Stimulated activated CD8-positive, alpha-beta memory T cell treated with anti-CD3 and anti-CD28 coated beads, Interleukin-4, amount 100 ng/mL, for 1 hour (primary cell): ENCODE measurements at places on chromosomes 5 and 9.

GRCh38 chr9:385818-386398 is 171.2 kb downstream of the DOCK8 start:
- DNase-seq = no peak

GRCh38 chr5:164335837-164336236 is 830.4 kb downstream of the MAT2B start:
- no peak for DNase-seq

- no peak for DNase-seq
These were observed 100.9 kb upstream of the FSTL4 start for GRCh38 chr5:133713209-133713608.

DNA sequence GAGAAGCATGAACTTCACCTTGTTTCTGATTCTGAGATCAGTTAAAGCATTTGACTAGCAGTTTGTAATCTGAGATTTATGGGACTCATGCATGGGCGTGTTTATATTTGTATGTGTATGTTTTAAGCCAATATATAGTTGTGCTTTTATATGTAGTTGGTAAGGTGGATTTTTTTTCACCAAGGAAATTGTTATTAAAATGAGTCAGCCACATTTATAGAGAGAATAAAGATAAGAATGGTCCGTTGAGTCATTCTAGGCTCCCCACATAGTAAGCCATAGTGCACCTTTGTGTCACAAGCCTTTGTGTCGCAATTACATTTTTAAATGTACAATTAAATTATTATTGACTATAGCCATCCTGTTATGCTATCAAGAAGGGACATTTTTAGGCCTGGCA is 89.0 kb downstream of the NLN start:
- DNase-seq = no peak

- no peak for DNase-seq
These were observed 271.3 kb downstream of the ARHGAP26 start for GRCh38 chr5:143041461-143041860.

- DNase-seq = no peak
These were observed 27.2 kb downstream of the ENC1 start for GRCh38 chr5:74613283-74613682.

DNA sequence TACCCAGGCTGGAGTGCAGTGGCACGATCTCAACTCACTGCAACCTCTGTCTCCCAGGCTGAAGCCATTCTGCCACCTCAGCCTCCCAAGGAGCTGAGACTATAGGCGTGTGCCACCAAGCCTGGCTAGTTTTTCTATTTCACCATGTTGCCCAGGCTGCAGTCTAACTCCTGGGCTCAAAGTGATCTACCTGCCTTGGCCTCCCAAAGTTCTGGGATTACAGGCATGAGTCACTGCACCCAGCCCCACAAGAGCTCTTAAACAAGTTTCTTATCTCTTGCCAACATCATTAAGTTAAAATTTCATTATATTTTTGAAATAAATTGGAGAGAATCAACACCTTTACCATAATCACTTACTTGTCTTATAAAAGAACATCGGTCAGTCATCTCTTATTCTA is 280.3 kb downstream of the ARHGEF28 start:
- no peak for DNase-seq

DNA sequence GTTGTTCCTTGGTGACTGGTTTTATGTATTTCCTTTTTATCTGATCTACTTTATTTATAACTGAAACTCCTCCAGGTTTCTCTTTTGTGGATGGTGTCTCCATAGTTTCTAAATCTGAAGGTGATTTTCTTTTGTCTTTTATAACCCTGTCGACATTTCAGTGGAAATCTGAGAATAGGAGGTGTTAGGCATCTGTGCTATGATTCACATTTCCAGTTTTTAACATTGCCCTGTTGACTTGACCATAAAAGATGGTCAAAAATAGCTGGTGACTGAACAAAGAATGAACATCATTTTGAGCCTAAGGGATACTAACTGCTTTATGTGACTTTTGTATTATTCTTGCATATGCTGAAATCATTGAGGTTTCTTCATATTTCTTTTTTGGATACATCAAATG is 190.5 kb downstream of the PCSK1 start:
- no peak for DNase-seq

DNA sequence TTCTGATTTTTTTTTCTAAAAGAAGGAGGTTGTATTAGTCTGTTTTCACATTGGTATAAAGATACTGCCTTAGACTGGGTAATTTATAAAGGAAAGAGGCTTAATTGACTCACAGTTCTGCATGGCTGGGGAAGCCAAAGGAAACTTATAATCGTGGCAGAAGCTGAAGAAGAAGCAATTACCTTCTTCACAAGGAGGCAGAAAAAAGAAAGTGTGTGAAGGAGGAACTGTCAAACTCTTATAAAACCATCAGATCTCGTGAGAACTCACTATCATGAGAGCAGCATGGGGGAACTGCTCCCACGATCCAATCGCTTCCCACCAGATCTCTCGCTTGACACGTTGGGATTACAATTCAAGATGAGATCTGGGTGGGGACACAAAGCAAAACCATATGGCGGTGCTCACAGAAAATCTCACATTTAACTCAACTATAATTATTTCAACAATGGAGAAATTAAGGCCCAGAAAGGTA is 27.1 kb downstream of the DPYSL3 start:
- no peak for DNase-seq
